Breast epithelium (tissue), 4 donors: ENCODE measurements at places on chromosomes 4 and X. TPM values are rescaled to one million over a fixed set of nuclear protein-coding genes. Genes with fewer than 3 reads are reported as not detected.

DNA sequence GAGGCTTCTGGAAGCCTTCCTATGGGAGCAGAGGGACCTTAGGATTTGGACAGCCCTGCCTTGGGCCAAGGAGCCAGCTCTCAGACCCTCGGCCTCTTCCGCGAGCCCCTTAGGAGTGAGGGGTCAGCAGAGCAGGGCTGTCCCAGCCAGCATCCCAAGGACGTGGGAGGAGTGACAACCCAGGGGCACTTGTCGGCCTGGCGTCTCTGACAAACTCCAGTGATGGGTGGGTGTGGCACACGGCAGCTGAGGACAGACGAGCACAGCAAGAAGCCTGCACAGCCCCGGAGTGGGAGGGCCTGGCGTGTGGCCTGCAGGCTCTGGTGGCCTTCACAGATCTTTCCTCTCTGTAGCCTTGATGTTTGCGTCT lies 11.6 kb upstream of the TNIP2 start:
- no peaks in the 10 kb centered on the region for H3K27me3 ChIP-seq
- no peak overlapping the region for H3K27ac ChIP-seq
- DNase-seq, result no peak
- H3K4me3 ChIP-seq, result no peak overlapping the region

DNA sequence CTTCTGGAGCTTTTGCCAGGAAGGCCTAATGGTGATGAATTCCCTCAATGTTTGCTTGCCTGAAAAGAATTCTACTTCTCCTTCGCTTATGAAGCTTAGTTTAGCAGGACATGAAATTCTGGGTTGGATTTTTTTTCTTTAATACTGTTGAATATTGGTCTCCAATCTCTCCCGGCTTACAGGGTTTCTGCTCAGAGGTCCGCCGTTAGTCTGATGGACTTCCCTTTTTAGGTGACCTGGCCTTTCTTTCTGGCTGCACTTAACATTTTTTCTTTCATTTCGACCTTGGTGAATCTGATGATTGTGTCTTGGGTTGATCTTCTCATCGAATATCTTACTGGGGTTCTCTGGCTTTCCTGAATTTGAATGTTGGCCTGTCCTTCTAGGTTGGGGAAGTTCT lies 17.2 kb upstream of the TMPRSS11A start:
- no peak for DNase-seq
- H3K4me3 ChIP-seq, result no peak overlapping the region
- no peaks in the 10 kb centered on the region for H3K27me3 ChIP-seq
- H3K27ac ChIP-seq, result no peak overlapping the region
- H3K4me1 ChIP-seq, result no peaks in the 10 kb centered on the region

DNA sequence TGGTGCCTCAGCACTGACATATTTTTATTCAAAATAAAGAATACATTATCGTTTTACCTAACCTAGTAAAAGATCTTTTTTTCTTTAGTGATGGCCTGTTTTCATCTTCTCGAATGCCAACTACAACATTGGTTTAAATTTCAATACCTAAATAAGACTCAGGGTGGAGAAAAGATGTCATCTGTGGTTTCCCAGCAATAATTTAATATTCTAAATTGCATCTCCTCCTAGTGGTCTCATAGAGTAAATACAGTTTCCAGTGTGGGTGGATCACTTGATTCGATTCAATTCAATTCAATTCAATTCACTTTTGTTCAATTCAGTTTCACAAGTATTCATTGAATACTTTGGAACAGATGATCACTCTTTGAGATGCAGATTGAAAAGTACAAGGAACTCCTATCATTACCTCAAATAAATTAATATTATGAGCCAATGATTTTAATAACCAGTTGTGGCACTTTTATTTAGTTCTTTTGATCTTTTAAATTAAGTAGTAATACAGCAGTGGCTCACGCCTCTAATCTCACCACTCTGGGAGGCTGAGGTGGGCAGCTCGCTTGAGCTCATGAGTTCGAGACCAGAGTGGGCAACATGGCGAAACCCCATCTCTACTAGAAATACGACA lies 427.2 kb downstream of the FAT4 start:
- H3K27ac ChIP-seq, result no peak overlapping the region
- H3K4me3 ChIP-seq, result no peak overlapping the region
- DNase-seq, result no peak
- no peaks in the 10 kb centered on the region for H3K36me3 ChIP-seq
- H3K27me3 ChIP-seq, result no peaks in the 10 kb centered on the region

GRCh38 chrX:53005327-53005726 lies 43.3 kb upstream of the GPR173 start:
- no peaks in the 10 kb centered on the region for H3K27me3 ChIP-seq
- no peaks in the 10 kb centered on the region for H3K36me3 ChIP-seq
- no peak overlapping the region for H3K27ac ChIP-seq
- H3K4me1 ChIP-seq, result no peaks in the 10 kb centered on the region
- H3K4me3 ChIP-seq, result no peak overlapping the region
- DNase-seq, result no peak

DNA sequence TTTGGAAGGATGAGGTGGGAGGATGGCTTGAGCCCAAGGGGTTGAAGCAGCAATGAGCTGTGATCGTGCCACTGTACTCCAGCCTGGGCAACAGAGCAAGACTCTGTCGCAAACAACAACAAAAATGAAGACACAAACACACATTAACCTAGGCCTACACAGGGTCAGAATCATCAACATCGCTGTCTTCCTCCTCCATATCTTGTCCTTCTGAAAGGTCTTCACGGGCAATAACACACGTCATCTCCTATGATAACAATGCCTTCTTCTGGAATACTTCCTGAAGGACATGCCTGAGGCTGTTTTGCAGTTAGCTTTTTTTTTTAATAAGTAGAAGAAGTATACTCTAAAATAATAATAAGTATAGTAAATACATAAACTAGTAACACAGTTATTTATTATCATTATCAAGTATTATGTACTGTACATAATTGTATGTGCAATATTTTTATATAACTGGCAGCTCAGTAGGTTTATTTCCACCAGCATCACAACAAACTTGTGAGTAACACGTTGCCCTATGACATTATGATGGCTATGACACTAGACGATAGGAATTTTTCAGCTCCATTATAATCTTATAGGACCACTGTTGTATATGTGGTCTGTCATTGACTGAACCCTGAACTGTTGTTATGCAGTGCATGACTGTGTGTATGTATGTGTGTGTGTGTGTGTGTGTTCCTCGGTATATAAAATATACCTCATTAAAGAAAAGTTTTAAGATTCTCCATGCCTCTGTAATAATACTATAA lies 69.2 kb upstream of the MAML3 start:
- H3K4me3 ChIP-seq, result no peak overlapping the region
- no peaks in the 10 kb centered on the region for H3K4me1 ChIP-seq
- DNase-seq, result no peak
- H3K27me3 ChIP-seq, result no peaks in the 10 kb centered on the region

DNA sequence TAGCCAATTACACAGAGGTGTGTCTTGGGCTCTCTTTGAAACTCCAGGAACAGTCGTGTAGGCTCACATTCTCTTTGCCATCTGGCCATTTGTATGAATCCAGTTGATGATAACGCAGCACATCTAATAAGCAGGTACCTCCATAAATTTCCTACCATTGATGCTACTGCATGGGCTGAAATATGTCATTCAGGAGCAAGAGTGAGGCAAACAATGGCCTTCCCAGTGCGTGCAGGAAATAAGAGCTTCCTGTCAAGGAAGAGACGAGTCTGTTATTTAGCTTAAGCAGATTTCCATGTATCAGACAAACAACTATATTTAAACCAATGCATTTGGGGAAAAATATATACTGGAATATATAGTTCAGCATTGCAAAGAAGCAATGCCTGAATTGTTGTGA lies 102.1 kb upstream of the MXRA5 start:
- no peak for DNase-seq
- no peaks in the 10 kb centered on the region for H3K27me3 ChIP-seq
- H3K27ac ChIP-seq, result no peak overlapping the region
- no peak overlapping the region for H3K4me3 ChIP-seq

DNA sequence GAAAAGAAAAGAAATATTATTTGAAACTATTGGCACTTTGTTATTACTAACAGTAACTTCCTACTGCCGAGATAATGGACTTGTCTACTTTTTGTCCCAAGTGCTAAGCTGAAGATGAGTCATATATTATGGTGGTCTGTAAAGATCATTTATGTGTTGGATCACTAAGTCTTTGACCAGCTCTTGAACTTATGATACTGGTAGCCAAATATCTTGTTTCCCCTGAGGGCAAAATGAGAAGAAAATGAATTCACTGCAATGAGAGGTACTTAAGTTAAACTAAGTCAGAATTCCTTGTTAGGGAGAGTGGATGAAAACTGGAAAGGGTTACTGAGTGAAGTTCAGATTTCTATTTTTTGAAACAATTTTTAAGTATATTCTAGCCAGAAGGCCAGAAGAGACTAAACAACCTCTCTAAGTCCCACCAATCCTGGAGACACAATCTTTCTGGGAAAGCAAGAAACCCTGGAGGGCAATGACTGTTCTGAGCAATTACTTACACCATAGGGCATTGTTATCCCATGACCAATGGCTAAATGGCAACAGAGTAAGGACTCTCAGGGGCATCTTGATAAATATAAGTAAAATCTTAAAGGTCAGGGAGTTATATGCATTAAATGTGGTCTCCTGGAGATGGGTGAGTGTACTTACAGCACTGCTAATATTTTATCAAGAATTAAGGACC lies 287.7 kb downstream of the STIM2 start:
- no peaks in the 10 kb centered on the region for H3K36me3 ChIP-seq
- no peak overlapping the region for H3K4me3 ChIP-seq
- no peak overlapping the region for H3K27ac ChIP-seq
- no peak for DNase-seq
- H3K27me3 ChIP-seq, result no peaks in the 10 kb centered on the region
- H3K4me1 ChIP-seq, result no peaks in the 10 kb centered on the region

GRCh38 chr4:84499624-84499982 lies 511 bp upstream of the NKX6-1 start:
- no peak for DNase-seq
- H3K4me3 ChIP-seq, result peak overlapping the region; percentile 30
- H3K36me3 ChIP-seq, result no peaks in the 10 kb centered on the region
- H3K27me3 ChIP-seq, result peaks cover 100% of the 10 kb centered on the region

DNA sequence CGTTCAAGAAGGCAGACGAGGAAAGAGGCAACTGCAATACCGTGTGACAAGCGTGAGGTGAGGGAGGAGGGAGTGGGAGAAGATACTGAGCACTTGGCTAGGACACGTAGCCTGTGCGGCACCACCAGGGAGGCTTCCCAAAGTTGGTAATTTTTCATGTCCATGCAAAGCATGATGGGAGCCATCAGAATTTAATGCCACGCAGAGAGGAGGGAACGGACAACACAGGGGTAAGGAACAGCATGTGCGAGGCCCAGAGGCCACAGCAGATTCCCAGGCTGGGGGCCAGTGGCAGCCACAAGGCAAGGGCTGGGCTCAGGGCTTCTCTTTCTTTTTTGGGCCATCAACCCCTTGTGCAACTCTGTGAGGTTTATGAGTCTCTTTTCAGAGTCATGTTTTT lies 11.0 kb upstream of the CLDN24 start:
- H3K4me3 ChIP-seq, result no peak overlapping the region
- no peaks in the 10 kb centered on the region for H3K4me1 ChIP-seq
- H3K36me3 ChIP-seq, result no peaks in the 10 kb centered on the region
- H3K27ac ChIP-seq, result no peak overlapping the region
- DNase-seq, result no peak

GRCh38 chr4:135485371-135485770 lies 1283.8 kb upstream of the PABPC4L start:
- no peak overlapping the region for H3K27ac ChIP-seq
- no peaks in the 10 kb centered on the region for H3K4me1 ChIP-seq
- no peaks in the 10 kb centered on the region for H3K27me3 ChIP-seq

GRCh38 chr4:2385516-2385915 lies 32.9 kb downstream of the ZFYVE28 start:
- H3K36me3 ChIP-seq, result no peaks in the 10 kb centered on the region
- H3K27me3 ChIP-seq, result no peaks in the 10 kb centered on the region
- H3K4me1 ChIP-seq, result no peaks in the 10 kb centered on the region
- H3K27ac ChIP-seq, result no peak overlapping the region
- H3K4me3 ChIP-seq, result no peak overlapping the region
- DNase-seq, result no peak

GRCh38 chr4:108320061-108320460 lies 151.3 kb upstream of the LEF1 start:
- no peak overlapping the region for H3K4me3 ChIP-seq
- no peak overlapping the region for H3K27ac ChIP-seq
- no peak for DNase-seq
- no peaks in the 10 kb centered on the region for H3K4me1 ChIP-seq
- no peaks in the 10 kb centered on the region for H3K36me3 ChIP-seq

DNA sequence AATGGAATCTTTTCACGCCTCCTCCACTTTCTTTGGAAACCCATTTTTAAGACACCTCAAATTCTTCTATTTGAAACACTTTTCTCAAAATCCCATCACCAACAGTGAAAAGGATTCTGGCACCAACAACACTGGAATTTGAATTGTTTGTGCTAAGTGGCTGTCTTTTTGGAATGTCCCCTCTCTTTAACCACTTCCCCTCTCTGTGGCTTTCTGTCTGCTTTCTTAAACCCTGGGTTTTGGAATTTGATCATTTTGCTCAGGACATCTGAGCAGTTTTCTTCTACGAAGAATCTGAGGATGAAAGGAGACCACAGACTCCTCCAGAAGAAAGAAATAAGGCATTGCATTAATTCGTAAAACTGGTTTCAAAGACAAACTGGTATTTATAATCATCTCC lies 89.0 kb downstream of the MXRA5 start:
- H3K36me3 ChIP-seq, result no peaks in the 10 kb centered on the region
- H3K27ac ChIP-seq, result no peak overlapping the region
- H3K4me1 ChIP-seq, result no peaks in the 10 kb centered on the region

The PAK3 gene
- total RNA-seq, result 1.9 TPM
